Activated naive CD8-positive, alpha-beta T cell treated with anti-CD3 and anti-CD28 coated beads, Interleukin-2, amount 10 ng/mL, durations not matched to agents 7 days and 5 days (primary cell): ENCODE measurements at places on chromosomes 1 and 21. TPM values are rescaled to one million over a fixed set of nuclear protein-coding genes. Genes with fewer than 3 reads are reported as not detected.

- peaks cover 1% of the 10 kb centered on the region for H3K4me1 ChIP-seq
- H3K4me3 ChIP-seq: no peak overlapping the region
- no peak for DNase-seq
- peaks cover 4% of the 10 kb centered on the region for H3K27me3 ChIP-seq
- no peak overlapping the region for H3K27ac ChIP-seq
Observed at GRCh38 chr1:108117945-108118902, 81.9 kb downstream of the SLC25A24 start.

The PGLYRP3 gene
- not detected for total RNA-seq

The SGIP1 gene
- not detected for total RNA-seq

- peaks cover 10% of the 10 kb centered on the region for H3K27me3 ChIP-seq
- H3K4me1 ChIP-seq: no peaks in the 10 kb centered on the region
- H3K4me3 ChIP-seq: no peak overlapping the region
Observed at GRCh38 chr1:94579876-94580294, 38.3 kb upstream of the F3 start.

DNA sequence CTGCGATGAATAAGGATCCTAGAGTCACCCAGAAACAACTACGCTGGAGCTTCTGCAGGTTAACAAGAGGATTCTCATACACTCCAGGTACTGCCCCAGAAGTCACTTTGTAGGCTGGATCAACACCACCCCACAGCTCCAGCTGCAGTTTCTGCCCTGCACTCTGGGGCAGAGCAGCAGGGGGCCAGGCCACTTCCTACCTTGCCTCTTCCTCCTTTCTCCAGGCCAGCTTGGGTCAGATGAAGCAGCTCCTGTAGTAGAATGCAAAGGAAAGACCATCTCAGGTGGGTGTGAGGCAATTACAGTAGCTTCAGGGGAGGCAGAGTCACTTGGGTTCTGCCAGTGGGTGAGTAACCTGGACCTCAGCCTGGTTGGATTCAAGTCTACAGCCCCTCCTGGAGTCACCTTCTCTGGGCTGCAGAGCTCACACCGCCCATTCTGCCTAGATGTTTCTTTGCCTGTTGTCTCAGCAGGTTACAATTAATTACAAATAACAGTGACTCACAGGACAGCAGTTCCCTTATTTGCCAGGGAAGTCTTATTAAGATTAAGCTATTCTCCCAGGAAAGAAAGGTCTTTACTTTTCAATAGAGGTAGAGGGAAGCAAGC, 24.4 kb upstream of the BCAR3 start:
- DNase-seq: no peak
- H3K4me3 ChIP-seq: no peak overlapping the region
- H3K4me1 ChIP-seq: peaks cover 26% of the 10 kb centered on the region
- no peaks in the 10 kb centered on the region for H3K36me3 ChIP-seq
- H3K27ac ChIP-seq: no peak overlapping the region

GRCh38 chr1:226650236-226650841, 88.7 kb downstream of the ITPKB start:
- no peaks in the 10 kb centered on the region for H3K27me3 ChIP-seq
- no peak overlapping the region for H3K27ac ChIP-seq
- no peak for DNase-seq
- H3K4me1 ChIP-seq: peaks cover 53% of the 10 kb centered on the region
- no peak overlapping the region for H3K4me3 ChIP-seq

The SPRR5 gene
- total RNA-seq: not detected

The VAMP3 gene
- 51.3 TPM for total RNA-seq

DNA sequence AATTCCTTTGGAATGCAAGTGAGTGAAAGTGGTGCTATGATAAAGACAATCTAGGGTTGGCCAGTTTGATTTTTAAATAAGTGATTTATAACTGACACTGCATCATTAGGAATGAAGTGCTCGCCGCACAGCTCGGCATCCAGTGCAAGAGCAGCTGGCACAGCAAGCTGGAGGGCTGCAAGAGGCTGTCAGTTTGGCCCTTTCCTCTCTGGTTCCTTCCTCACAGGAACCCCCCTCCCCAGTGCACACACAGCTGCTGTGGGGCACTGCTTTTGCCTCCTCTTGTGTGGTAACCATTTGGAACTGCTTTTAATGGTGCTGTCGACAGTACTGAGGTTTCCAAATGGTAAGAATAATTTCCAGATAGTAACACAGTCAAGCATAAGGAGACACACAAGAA, 10.4 kb upstream of the BCAR3 start:
- H3K4me3 ChIP-seq: no peak overlapping the region
- peaks cover 9% of the 10 kb centered on the region for H3K27me3 ChIP-seq
- no peak for DNase-seq
- no peak overlapping the region for H3K27ac ChIP-seq
- H3K36me3 ChIP-seq: no peaks in the 10 kb centered on the region

DNA sequence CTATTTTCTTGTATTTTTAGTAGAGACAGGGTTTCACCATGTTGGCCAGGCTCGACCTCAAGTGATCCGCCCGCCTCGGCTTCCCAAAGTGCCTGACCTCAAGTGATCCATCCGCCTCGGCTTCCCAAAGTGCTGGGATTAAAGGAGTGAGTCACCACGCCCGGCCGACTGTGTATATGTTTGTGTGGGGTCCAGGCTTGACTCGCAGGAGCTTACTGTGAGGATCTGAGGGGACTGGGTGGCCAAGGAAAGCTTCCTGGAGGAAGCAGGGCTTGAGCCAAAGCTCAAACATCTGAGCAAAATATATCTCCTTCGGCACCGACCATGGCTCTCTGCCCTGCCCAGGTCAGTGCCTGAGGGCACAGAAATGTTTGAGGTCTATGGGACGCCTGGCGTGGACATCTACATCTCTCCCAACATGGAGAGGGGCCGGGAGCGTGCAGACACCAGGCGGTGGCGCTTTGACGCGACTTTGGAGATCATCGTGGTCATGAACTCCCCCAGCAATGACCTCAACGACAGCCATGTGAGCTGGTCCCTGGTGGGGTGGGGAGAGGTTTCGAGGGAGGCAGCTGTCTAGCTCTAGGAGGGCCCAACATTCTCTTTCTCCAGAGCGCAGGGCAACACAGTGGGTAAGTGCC, 10.5 kb downstream of the PADI3 start:
- no peak for DNase-seq
- H3K4me1 ChIP-seq: no peaks in the 10 kb centered on the region
- H3K4me3 ChIP-seq: no peak overlapping the region
- no peak overlapping the region for H3K27ac ChIP-seq
- H3K27me3 ChIP-seq: peaks cover 18% of the 10 kb centered on the region
- H3K36me3 ChIP-seq: no peaks in the 10 kb centered on the region

The PEX19 gene
- 65.4 TPM for total RNA-seq

DNA sequence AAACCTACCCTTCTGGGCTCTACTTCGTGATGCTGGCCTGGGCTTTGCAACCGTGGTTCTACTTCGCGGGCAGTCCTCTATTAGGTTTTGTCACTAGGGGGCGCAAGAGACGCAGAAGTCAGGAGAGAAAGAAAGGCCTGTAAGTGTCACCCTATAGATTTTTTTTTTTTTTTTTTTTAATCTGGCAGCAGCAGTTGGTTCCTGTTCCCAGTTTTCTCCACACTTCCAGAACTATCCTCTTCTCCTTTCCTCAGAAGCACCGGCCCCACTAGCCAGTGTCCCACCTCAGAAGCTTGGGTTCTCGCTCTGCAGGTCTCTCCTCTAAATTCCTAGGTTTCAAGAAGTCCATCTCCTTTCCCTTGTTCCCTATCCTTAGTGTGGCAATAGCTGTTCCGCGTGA, 9.1 kb upstream of the LCE2D start:
- DNase-seq: peak; percentile 42
- H3K27me3 ChIP-seq: peaks cover 24% of the 10 kb centered on the region
- no peak overlapping the region for H3K4me3 ChIP-seq
